Right renal pelvis (tissue), 4 donors: ENCODE measurements at places on chromosomes 7 and 10.

DNA sequence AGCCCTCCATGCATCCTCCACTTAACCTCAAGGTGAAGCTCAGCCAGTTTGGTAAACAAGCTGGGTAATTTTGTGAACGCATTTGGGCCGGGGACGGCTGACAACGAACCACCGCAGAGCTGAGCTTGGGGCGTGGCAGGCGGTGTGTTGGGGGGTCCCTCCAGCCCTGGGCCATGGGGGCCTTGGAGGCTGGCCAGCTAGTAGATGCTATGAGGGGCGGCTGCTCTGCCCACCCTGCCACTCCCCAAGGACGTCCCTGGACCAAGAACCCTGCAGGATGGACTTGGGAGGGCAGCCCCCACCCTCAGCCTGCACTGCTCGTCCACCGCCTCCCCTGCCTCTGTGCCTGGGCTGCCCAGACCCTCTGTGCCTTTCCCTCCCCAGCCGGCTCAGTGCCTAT is 12.0 kb upstream of the SCART1 start:
- no peak for DNase-seq

DNA sequence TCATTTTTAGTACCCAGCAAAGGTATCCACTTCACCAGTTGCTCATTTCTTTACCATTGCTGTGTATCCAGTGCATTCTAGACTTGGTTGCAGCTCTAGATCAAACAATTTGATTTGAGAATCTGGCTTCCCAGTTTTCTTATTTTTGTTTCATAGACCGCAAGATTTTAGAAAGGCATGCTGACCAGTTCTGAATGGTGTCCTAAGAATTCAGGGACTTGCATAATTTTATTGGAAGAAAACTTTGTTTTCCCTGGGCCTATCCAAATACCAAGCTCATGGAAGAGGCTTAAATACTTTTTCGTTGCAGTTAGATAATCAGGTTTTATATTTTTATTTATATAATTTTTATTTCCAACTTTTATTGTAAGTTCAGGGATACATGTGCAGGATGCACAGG is 58.3 kb downstream of the BICC1 start:
- no peak for DNase-seq

DNA sequence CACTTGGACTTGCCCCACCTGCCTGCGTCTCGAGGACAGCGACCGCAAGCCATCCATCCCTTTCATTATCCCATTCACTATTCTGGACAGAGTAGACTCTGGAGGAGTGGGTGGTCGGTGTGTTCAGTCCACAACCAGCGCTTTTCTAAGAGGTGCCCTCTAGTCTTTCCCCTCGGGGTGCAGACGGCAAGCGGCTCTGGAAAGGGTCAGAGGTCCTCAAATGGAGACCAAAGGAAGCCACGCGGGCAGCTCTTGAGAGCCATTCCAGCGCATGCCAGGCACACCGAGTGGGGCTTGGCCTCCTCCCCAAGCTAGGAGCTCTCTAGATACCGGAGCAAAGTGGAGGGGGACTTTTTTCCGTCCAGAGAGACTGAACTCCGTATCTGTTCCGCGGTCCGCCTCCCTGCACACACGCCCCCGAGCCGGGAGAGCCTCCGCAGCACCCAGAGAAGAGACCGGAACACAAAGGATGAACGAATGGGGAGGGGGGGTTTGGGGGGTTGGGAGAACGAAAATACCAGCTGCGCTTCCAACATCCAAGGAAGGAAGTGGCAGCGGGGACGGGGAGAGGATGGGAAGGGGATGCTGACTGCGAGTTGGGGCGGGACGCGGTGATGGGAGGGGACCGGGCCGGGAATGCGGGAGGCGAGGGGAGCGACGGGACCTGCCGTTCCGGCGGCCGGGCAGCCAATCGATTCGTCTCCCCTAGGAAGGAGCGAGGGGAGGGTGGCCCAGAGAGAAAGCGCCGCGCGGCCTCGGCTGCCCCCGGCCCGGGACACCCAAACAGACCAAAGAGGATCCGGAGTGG is 515 bp downstream of the GSDME start:
- DNase-seq: no peak

- no peak for DNase-seq
Observed at GRCh38 chr7:32071466-32072091, 1.4 kb upstream of the PDE1C start.

DNA sequence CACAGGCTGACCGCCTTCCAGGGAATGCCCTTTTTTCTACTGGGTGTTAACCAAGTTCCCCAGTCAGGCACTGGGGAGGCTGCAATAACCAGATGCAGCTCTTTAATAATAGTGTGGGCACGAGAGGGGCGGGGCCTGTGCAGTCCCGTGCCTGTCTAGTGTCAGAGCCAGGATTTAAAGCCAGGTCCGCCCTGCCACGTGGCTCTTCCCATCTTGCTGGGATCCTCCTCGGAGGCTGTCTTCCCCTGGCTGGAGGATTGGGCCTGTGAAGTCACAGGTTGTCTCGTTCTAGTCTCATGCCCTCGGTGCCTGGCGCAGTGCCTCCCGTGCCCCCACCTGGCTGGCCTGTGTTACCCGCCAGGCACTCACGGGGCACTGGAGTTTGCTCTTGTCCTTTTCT is 25.2 kb downstream of the TMEM120A start:
- no peak for DNase-seq

DNA sequence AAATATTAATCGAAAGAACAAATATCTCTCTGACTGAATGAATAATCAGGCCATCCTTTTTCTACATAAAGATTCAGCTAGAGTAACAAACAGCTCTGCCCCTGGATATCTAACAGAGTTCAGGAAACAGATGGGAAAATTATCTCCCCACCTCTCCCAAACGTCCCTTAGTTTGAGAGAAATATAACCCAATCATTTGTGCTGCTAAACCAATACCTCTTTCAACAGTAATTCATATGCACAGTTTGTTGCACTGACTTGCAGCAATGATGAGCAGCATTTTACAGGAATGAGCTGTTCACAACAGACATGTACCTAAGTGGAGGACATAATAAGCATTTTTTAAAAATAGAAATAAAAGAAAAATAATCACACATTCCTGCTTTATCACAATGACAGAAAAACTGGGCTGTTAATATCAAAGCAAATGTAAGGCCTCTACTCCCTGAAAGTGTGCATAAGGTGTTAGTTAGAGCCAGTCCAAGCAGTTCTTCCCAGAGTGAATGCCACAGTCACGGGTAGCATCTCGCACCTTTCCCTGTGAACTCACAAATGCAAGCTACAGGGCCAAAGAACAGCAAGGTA is 2.3 kb downstream of the CREB3L2 start:
- no peak for DNase-seq

GRCh38 chr7:120941064-120941463 is 9.5 kb upstream of the ING3 start:
- no peak for DNase-seq

DNA sequence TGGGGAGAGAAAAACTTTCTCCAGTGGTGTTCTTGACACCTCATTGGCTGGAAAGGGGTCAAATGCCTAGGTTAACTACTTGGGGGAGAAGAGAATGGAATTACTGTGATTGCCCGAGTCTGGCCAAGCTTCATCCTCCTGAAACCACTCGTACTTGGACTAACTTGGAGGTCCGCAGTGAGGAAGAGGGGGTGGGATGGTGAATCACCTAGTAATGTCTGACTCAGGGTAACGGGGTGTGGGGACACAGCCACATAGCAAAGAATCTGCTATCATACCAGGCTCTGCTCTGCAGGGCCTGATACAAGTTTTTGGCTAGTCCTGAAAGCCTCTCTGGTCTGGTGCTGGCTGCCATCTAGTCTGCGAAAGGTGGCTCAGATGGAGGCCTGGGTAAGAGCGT is 190.9 kb downstream of the RPS24 start:
- no peak for DNase-seq

DNA sequence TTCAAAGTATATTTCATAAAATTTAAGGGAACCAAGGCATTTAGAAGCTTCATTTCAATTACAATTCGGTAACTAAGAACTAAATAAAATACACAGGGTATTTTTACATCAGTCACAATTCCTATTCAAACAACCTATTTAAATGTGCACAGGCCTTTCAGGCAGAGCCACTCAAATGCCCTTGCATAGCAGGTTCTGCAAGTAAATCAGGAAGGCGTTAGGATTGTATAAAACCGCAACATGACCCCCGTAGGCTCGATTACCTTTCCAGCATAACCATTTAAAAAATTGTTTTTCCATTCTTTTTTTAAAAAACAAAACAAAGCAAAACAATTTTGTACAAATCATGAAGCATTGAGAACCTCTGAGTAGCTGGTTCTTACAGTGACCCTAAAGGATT is 289.9 kb upstream of the SP8 start:
- no peak for DNase-seq
